ENCODE measurements at places on chromosomes 1 and 21.
A peak's percentile ranks its signal among the peaks of the same experiment; 100 is the strongest.

DNA sequence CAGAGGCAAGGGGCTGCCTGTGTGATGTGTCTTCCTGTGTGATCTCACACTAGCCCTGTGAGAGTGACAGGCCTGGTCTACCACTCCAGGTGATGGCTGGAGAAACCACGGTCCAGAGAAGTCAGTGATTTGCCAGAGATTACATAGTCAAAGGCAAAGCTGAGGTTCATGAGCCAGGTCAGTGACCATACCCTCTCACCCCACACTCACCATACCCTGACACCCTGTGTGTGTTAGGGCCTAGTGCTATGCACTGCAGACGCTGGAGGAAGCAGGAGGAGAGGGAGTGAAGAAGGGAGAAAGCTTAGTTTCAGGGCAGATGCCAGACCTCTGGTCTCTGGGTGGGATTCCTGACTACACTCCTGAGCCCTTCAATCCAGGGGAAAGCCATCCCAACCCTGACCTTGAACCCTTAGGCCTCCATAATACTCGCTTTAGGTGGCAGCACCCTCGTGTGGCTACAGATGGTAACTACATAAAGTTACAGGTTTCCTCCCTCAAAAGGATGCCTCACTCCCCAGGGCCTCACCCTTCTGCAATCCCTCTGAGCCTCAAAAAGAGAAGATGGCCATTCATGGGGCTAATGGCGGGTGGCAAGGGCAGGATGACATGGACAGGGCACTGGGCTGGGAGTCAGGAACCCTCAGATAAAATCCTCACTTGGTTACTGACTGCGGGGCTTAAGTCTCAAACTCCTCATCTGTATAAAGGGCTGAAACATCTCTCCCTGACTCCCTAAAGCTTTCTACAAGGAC lies 20.8 kb upstream of the SDC3 start:
- DNase-seq = no peak

DNA sequence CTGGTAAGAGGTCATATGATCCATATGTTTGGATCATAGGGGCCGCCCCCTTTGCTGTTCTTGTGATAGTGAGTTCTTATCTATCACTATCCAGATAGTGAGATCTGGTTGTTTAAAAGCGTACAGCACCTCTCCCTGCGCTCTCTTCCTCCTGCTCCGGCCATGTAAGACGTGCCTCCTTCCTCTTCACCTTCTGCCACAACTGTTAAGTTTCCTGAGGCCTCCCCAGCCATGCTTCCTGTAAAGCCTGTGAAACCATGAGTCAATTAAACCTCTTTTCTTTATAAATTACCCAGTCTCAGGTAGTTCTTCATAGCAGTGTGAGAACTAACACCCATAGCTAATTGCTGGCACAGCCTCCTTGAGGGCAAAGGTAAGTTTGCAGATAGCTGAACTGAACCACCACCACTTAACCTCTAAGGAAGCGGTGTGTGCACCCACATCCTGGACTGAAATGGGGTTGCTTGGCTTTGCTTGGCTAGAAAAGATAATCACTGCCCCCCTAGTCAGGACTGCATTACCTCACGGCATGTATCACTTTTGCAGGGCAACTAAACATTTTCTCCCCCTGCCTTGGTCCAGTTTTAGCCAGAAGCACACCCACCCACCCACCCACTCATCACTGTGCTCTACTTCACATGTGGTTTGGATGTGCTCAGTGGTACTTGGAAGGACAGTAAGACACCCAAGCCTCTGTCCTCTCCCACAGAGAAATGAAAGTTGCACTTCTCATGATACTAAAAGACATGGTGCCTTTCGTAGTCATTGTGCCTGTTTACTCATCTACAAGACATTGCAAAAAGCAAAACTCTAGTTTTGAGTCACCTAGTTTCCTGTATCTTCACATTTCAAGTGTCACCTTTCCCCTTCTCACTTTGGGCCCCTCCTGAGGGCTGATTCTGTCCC lies 23.1 kb upstream of the PTAFR start:
- peak; percentile 43 for DNase-seq

DNA sequence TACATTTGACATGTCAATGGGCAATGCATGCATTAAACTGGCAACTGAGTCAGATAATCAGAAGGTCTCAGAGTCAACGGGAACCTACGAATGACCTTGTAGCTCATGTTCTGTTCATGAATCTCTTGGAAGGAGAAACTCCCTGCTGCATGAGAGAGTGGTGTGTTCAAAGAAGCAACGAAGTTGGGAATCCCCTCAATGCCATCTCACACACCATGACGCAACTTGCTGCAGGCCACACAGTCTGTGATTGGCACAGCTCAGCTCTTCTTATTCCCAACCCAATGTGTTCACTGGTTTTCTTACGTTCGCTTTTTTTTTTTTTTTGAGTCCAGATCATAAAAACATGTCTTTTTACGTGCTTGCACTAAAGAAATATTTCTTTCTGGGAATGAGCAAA lies 53.5 kb upstream of the PRDM2 start:
- no peak for DNase-seq

- no peak for DNase-seq
Observed at GRCh38 chr1:246659594-246660140, 64.5 kb upstream of the SCCPDH start.

- DNase-seq = peak; percentile 42
Observed at GRCh38 chr1:63615768-63616420, 22.7 kb downstream of the PGM1 start.

GRCh38 chr1:202255343-202255742 lies 61.7 kb downstream of the LGR6 start:
- DNase-seq = no peak

GRCh38 chr1:42680921-42681683 lies 1.1 kb upstream of the YBX1 start:
- DNase-seq = no peak

DNA sequence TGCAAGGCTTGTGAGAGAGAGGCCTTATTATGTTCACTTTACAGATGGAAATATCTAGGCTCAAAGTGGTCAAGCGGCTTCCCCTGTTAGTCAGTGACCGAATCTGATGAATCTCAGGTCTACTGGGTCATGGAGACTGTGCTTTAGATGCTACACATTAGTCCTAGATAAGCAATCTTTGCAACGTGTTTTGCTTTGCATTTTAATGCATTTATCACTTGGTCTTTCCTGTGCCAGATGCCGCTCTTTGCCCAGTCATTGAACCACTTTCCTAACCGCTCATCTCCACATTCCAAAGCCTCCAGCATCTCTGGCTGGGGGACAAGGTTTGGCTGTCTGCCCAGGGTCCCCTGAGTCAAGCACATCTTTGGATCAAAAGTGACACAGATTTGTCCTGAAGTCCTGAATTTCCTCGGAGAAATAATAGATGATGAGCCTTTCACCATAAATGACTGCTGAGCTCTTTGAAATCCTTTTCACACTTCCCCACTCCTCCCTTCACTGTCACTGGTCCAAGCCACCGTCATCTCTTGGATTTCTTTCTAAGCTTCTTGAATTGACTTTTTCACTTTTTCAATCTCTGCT lies 96.0 kb upstream of the USP24 start:
- DNase-seq = no peak

DNA sequence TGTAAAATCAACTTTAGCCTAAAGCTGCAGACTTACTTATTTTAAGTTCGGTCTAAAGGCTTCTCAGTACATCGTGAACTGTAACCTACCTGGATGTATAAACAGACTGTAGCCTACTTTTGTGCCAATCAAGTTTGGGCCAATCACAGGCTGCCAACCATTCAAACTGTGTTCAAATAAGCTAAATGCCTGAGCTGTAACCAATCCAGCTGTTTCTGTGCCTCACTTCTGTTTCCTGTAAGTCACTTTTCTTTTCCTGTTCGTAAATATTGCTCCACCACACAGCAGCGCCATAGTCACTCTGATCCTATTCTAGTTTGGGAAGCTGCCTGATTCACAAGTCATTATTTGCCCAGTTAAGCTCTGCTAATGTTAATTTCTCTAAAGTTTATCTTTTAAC lies 37.5 kb upstream of the SLAMF9 start:
- no peak for DNase-seq

GRCh38 chr1:114086601-114087368 lies 66.9 kb downstream of the SYT6 start:
- no peak for DNase-seq

DNA sequence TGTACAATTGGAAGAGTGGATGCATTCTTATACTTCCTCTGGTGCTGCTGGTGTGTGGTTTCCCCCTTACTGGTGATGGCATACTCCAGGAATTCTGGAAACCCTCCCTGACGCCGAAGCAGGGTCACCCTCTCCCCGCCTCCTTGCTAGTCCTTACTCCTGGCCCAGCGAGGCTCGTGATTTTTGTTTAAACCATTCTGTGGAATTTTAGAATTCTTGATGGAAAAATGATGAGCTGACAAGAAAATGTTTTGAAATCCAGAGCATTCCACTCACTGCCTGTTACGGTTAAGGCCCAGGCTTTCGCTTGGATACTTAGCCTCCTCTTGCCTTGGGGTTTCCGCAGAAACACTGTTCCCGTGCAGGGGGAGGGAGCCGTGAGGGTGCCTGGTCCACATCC lies 41.1 kb downstream of the IL6R start:
- DNase-seq = no peak

DNA sequence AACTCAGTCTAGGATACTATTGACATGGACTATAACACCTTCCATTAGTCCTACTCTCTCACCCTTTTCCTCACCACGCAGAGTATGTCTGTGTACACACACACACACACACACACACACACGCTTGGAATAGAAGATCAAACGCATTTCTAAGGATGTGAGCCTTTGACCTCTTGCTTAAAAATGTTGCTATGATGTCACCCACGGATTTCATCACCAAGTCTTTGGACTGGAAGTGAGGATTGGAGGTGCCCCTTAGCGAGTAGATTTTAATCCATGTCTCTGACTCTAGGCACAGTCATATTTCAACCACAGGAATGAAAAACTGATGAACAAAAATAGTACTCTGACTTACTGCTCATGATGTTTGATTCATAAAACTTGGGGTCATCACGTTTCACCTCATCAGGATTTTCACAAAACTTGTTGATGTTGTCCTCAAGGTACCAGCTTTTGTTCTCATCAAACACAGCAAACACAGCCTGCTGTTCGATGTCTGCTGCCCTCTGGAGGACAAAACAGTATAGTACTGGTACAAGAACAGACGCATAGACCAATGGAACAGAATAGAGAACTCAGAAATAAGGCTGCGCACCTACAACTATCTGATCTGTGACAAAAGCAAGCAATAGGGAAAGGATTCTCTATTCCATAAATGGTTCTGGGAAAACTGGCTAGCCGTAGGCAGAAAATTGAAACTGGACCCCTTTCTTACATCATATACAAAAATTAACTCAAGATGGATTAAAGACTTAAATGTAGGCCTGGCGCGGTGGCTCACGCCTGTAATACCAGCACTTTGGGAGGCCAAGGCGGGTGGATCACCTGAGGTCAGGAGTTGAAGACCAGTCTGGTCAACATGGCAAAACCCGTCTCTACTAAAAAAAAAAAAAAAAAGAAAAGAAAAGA lies 39.9 kb downstream of the F5 start:
- peak; percentile 12 for DNase-seq

GRCh38 chr21:46008893-46009621 lies 27.5 kb downstream of the COL6A1 start:
- DNase-seq = no peak

DNA sequence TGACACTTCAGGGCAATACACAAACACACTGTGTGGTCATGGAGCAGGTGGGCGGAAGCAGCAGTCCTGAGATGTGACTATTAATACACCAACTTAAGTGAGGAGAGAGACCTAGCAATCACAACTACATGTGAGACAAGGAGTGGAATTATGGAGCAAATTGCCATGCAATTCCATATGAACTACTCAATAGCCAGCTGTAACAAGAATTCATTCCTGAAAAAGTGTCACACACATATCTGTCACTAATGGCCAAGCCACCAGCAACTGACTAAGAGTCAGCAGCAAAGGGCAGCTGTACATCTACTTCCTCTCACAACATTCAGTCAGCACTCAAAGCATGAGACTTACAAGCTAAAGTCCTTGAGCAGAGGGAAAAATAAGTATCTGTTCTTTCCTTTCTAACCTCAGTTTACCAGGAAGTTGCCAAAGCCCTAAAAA lies 46.2 kb downstream of the GPR3 start:
- no peak for DNase-seq

GRCh38 chr1:97806326-97806725 lies 114.5 kb downstream of the DPYD start:
- DNase-seq = no peak

DNA sequence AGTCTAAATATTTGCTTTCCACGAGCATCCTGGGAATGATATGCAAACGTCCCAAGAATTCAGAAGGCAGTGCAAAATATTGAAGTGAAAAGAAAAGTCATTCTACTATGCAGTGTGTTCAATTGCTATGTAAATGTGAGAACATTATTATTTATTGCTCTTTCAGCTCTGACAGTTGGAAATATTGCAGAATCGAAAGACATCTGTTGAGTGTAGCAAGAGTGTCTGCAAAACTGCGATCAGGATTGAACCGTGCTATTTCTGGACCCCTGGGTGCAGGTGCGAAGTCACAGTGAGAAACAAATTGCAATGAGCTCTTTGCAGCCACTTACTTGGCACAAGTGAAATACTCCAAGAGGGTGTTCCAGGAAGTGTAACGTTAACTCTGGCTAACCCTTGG lies 566.4 kb downstream of the AJAP1 start:
- DNase-seq = no peak

GRCh38 chr1:44740179-44740617 lies 561 bp downstream of the KIF2C start:
- DNase-seq = no peak

- no peak for DNase-seq
Observed at GRCh38 chr1:192844360-192844759, 35.5 kb downstream of the RGS2 start.

DNA sequence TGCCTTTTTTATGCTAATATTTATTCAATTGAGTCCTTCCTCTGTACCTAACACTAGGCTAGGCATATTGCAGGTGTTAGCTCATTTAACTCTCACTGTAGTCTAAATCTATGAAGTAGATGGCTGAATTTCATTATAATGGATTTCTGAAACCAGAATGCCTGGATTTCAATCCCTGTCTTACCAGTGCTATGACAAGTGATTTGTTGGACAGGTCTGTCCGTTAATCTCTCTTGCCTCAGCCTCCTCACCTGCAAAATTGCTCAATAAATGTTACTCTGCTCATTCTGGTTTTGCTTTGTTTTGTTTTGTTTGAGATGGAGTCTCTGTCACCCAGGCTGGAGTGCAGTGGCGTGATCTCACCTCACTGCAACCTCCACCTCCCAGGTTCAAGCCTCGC lies 146.1 kb upstream of the ADGRL2 start:
- DNase-seq = no peak

DNA sequence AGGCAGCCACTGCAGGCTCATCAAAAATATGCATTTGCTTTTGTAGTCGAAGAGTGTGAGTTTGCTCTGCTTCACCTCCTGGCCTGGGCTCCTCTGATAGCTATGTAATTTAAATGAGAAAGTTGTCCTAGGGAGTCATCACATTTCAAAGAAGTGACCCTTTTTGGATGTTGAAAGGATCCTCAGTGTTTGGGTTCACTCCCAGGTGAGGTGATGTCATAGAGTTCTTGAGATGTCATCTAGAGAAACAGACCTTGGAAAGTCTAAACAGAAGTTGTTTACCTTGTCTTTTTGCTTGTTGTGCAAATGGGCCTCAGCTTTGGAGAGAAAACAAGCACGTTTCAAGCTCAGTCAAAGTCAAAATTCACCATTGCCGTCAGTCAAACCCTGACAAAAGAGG lies 92.0 kb upstream of the BARHL2 start:
- DNase-seq = no peak

GRCh38 chr1:205582046-205582445 lies 49.8 kb downstream of the ELK4 start:
- DNase-seq = no peak
